ENCODE measurements at places on chromosomes 3 and 15.

DNA sequence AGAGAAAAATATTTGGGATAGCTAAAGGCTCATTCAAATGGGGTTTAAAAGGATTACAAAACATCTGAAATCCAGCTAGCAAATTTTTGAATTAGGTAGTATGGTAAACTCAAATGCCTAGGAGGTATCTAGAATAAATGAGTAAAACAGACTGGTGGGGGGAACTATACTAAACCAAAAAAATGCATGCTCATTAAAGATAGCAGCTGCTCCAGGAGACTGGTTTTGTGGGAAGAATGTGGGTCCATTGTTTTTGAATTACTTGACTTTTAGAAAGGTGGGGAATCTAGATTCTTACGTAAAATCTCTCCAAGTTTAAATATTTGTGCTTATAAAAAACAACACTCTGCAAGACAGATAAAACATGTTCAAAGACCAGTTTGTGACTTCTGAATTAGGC lies 73.8 kb downstream of the LEKR1 start:
- no peak for ATAC-seq

- no peak for ATAC-seq
Measured at GRCh38 chr3:16865335-16865734, 19.4 kb upstream of the PLCL2 start.

DNA sequence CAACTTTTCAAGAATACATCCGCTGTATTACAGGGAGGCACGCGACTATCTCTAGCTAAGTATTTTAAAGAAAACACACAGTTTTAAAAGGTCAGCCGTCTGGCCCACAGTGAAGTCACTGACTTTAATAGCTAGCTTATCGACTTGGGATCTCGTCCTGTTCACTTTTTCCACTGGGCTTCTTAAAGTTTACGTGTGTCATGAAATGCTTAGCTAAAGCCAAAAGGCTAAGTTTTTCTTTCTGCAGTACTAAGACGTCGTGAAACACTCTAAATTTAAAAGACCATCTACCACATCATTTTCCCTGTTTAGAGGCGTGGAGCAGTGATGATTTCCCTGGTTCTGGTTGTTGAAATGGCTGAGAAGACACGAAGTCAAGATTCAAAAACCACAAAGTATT lies 27.1 kb downstream of the LRIG1 start:
- ATAC-seq, result peak; percentile 19

DNA sequence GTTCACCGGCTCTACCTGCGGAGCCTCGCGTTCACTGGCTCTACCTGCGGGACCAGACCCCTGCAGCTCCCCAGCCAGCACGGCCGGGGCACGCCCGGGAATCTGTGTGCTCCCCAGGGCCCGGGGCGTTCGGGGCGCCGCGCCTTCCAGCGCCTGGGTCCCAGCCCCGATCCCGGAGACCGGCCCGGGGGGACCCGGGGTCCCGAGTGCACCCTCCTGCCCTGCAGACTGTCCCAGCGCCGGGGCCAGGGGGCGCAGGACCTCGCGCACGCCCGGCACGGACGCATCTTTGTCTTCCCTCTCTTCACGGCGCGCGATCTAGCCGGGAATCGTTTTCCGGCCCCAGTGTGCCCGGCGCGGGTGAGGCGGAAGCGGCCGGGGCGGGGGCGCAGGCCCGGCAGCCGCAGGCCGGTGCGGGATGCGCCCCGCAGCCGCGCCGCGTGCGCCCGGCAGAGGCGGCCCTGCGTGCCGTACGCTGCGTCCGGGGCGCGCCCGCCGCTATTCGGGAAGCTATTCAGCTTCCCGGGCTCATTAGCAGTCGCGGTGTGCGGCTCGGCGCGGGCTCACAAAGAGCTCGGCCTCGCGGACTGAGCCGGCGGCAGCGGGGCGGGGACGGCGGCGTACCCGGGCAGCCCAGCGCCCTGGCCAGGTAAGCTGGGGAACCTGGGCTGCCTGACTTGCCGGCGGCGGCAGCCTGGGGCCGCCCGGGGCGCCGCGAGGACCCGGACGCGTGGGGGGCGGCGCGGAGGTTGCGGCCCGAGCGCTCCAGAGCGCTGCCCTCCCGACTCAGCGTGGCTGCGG lies at the start of gene APBA2:
TSS of gene APBA2 (plus strand) at position 345 of the 801 bp plus-strand sequence. CDS start 167,911 bp downstream, outside the sequence.
- peak; percentile 55 for ATAC-seq

- ATAC-seq, result no peak
Measured at GRCh38 chr3:107676469-107677309, 153.9 kb downstream of the BBX start.

DNA sequence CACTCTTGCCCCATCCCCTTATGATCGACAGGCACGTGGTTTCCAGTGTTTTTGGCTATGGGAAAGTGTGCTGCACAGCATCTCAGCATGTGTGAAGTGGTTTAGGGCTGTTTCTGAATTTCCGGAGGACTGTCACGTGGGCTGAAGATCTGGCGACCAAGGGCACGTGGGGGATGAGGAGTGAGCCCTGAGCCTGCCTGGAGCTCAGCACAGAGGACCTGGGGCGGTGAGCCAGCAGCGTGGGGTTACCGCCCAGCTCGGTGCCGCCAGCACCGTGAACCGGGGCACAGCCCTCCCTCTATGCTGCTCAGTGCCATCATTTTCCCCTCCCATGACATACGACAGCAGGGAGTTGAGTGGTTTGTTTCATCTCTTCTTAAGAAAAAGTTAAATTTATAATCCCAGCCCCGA lies 150.2 kb downstream of the DNAJB8 start:
- ATAC-seq, result peak; percentile 84

DNA sequence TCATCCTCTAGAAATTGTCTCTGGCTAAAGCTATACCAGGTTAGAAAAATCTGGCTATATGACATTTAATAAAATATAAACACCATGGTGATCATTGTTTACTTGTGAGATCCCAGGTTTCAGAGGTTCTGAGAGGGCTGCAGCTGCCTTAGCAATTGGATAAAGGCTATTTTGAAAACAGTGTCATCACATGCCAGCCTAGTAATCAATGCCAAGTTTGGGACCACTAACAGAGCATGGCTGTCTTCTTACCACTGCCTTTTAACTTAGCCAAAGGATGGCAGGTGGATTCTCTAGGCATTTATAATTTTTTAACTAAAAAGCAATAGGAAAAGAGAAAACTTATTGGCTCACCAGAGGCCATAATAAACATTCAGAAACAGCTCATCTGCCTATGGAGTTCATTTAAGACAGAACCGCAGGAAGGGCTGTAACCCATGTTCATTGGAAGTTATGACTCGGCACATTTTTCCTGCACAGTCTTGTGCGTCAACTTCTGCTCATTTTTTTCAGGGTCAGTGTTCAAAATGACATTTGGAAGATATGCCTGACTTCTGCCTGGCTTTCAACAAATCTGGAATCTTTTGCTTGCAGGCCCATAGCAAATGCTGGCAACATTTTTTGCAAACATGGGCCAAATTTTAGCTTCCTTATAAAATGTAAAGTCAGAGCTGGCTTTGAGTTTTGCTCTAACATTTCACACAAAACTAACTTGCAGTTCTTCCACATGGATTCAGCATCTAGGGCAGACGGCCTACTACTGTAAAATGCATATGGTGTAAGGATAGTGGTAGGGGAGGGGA lies 476.0 kb upstream of the TBL1XR1 start:
- no peak for ATAC-seq

DNA sequence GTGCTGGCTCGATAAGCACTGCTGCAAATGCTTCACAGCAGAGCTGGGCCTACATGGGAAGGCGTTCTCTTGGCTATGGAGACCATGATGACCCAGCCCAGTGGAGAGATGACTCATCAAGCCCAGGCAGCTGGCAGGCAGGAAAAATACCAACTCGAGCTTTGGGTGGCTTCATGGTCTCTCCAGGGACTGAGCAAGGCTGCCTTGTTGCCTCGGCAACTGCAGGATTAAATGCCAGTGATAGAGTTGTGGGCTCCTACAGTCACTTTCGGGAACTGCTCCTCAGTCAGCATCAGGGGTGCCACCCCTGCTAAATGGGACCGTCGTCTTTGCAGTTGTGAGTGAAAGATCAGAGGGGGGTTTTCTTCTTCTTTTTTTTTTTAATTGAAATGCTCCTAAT lies 54.6 kb upstream of the MYZAP start:
- ATAC-seq, result no peak

- no peak for ATAC-seq
Measured at GRCh38 chr15:85770096-85771041, 24.4 kb downstream of the KLHL25 start.

GRCh38 chr3:16168211-16168610 lies 6.3 kb upstream of the GALNT15 start:
- no peak for ATAC-seq

GRCh38 chr3:53068176-53068575 lies 22.3 kb upstream of the SFMBT1 start:
- no peak for ATAC-seq

GRCh38 chr3:4440951-4441350 lies 26.1 kb downstream of the SUMF1 start:
- ATAC-seq, result no peak

DNA sequence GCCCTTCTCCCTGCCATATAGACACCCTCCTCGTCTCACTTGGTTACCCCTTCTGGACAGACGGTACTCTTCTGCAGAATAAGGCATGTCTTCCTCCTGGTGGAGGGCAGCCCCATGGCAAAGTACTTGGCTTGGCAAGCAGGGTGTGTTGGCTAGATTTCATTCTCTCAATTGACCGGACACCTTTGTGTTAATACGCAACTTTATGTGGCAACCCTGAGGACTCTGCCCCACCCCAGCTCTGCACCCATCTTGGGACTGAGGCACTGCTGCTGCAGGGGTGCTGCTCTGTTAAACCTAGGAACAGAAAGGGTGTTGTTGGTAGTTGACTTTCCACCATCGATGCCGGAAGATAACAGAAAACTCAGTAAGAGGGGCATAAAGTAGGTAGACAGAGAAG lies 55.2 kb downstream of the PTPRG start:
- no peak for ATAC-seq

DNA sequence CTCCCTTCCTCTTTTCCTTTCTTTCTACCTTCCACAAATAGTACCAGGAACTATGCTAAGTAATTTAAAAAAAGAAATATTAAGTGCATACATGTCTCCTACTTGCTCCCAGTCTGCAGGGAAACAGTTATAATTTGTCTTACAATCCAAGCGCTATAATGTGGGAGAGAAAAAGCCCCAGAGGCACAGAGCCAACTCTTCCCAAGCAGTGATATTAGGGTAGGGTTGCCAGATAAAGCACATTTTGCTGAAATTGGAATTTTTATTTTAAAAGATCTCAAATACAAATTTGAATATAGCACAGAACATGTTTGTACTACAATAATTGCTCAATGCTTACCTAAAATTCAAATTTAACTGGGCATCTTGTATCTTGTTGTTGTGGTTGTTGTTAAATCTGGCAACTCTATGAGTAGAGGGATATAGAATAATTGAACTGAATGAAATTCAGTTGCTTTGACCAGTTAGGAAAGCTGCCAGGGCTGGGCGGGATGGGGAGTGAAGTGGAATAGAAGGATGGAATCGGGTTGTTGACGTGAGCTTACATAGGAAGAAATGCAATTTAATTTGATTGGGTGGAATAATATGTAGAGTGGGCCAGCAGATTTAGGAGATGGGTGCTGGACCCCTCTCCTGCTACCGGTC lies 52.6 kb upstream of the USP3 start:
- ATAC-seq, result no peak

- ATAC-seq, result peak; percentile 90
Measured at GRCh38 chr3:50246517-50246954, 10.5 kb downstream of the GNAI2 start.

DNA sequence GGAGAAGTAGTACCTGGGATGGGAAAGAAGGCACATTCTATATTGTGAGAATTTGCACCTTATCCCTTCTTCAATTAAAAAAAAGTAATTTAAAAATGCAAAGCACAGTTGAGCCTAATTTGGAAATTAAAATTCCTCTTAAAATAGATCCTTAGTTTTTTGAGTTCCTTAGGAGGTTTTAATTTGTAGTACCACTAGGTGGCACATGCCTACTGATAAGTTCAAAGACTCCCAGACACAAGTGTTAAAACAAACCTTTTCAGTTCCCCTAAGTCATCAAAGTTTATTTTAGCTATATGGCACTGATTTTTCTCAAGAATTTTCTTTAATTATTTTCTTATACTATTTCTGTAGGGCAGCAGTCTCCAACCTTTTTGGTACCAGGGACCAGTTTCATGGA lies 127.6 kb upstream of the AZI2 start:
- ATAC-seq, result no peak

DNA sequence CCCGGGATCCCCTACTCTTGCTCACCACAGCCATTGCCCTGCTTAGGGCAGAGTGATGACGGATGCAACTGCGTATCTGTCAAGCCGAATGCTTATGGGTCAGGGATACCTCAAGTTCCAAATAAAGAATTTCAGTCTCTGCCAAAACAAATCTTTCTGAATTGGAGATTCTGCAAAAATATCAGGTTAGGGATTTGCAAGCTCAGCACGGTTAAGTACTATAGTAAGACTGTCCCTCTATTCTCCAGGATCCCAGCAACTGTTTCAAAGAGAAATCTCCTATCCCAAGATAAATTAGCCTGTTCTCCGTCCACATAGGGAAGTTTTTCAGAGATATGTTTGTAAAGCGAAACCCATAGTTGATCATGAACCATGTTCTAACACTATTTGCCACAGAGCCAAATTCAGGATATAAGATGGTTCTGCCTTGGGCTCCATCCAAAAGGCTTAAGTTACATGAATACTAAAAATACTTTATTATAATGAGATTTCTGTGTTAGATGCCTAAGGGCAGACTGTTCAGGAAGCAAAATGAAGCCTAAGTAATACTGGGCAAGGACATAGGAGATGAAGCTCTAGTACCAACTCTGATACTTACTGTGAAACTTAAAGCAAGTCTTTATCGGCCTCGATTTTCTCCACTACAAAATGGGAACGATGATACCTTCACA lies 100.1 kb upstream of the LPP start:
- no peak for ATAC-seq

DNA sequence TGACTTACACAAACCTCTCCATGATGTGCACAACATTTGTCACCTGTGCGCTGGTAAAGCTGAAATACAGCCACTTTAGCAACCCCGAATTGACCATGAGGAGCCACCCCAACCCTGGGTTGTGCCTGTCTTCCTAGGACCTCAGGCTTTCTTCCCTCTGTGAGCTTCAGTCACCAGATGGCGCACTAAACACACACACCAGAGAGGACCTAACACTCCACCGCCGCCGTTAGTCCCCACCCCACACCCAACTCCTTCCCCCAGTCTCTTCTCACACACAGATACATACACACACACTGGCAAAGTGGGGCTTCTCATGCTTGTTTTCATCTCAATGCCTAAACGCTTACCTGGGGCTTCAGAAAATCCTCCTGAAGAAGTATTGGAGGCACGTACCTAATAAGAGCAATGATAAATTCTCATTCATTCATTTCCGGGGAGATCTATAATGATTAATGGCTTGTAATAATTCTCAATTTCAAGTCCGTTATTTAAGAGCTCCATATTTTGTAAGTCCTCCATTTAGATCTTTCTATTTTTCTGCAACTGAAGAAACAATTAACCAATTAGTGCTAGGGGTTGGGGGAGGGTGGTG lies 2.1 kb upstream of the CCDC80 start:
- ATAC-seq, result peak; percentile 98

DNA sequence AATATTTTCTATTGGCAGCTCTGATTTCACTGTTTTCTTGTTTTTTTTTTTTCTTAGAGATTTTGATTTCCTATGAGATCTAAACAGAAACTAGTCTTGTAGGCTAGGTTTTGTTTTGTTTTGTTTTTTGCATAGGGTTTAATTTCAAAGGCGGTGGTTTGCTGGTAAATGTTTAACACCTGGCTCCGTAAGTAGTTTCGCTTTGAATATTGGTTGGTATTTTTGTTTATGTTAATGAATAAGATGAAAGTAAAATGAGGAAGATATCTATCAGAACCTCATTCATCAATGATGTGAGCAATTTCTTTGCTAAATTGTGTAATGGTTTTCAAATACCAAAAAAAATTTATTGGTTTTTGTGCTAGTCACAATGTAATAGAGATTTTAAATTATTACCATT lies 39.7 kb upstream of the TM4SF1 start:
- ATAC-seq, result no peak
